ENCODE measurements at places on chromosomes 1 and 21.

DNA sequence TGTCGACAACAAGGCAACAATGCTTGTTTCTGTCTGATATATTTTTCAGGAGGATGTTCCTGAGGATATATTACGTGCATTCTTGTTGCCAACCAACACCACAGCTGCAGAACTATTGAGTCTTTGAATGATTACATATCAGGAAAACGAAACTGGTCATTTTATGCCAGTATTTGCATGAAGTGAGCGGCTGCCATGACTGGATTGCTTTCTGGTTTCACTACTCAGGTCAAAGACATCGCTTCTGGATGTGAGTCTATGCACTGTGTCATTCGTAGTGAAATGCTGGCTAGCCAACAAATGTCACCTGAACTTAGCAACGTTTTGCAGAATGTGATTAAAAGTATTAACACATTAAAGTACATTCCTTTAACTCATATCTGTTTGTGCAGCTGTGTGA, 35.8 kb upstream of the OLFM3 start:
- DNase-seq: no peak

- DNase-seq: no peak
These were observed 1.2 kb downstream of the DMRTA2 start for GRCh38 chr1:50421768-50422674.

GRCh38 chr1:116878804-116879477, 30.8 kb upstream of the PTGFRN start:
- no peak for DNase-seq

DNA sequence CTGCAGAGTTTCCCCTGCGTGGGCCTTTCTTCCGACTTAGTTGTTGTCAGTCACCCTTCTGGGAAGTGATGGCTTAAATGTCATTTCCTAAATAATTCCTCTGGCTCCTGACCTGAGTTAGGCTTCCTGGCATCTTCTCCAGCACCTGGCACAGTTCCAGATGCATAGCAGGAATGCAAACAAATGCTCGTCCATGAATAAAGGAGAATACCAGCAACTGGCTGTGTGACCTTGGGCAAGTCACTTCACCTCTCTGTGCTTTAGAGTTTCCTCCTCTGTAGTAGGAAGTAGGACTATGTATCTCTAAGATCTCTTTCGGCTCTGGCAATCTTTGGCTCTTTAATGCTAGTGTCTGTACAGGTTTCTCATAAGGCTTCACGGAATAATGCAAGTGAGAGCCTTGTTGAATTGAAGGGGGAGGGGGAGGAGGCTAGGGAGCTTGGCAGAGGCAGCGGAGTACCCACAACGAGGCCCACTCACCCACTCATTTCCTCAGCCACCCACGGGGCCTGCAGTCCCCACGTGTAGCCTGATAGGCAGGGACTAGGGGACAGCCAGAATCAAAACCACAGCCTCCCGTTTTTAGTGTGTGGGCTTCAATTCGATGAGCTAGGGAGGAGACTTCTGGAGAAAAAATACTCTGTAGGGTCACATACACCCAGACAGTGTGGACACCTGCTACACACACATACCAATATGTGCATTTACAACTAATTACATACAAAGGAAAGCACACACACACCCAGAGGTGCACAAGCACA, 48.1 kb downstream of the TENT5C start:
- no peak for DNase-seq

GRCh38 chr21:31801551-31802219, 69.8 kb upstream of the SCAF4 start:
- DNase-seq: no peak

DNA sequence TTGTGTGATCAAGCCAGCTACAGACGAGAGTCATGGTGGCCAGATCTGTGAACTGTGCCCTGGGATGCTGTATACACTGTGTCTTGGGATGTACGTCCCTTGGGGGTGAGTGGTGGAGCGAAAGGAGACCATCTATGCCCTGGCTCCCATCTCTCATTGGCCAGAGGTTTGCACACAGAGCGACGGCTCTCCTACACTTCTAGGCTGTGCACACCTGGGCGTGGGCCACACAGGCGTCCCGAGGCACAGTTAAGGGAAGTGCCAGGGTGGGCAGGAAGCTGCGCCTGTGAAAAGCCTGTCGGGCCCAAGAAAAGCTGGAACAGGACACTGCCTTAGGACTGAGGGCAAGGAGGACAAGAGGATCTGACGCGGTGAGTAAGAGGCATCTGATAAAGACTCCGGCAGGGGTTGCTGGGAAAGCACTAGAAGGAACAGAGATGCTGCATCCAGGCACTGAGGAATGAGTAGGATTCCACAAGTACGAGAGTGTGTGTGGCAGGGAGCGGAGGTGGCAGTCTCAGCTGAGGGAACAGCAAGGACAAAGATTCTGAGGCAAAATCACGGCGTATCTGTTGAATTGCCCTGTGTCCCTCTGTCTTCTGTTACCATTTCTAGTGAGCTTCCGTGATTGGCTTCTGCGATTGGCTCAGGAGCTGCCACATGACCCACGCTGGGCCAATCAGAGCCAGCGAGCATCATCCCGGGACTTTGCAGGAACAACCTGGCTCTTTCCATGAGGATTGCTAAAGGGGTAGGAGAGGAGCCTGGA, 67.9 kb upstream of the ZBTB40 start:
- DNase-seq: no peak

GRCh38 chr1:155976062-155976912, 2.1 kb downstream of the ARHGEF2 start:
- peak; percentile 72 for DNase-seq

- no peak for DNase-seq
These were observed 162.4 kb upstream of the PTBP2 start for GRCh38 chr1:96559181-96559580.

All from CD4-positive, alpha-beta T cell (primary cell).